Activated naive CD4-positive, alpha-beta T cell treated with anti-CD3 and anti-CD28 coated beads, Interleukin-2, amount 50 U/mL, for 72 hours (primary cell): ENCODE measurements at places on chromosomes 7 and 10. TPM values are rescaled to one million over a fixed set of nuclear protein-coding genes. Genes with fewer than 3 reads are reported as not detected.

- DNase-seq, result no peak
These were observed 357.7 kb upstream of the LRRN3 start for GRCh38 chr7:110733221-110733620.

- no peak for DNase-seq
These were observed 7.6 kb downstream of the NDST2 start for GRCh38 chr10:73803680-73804286.

DNA sequence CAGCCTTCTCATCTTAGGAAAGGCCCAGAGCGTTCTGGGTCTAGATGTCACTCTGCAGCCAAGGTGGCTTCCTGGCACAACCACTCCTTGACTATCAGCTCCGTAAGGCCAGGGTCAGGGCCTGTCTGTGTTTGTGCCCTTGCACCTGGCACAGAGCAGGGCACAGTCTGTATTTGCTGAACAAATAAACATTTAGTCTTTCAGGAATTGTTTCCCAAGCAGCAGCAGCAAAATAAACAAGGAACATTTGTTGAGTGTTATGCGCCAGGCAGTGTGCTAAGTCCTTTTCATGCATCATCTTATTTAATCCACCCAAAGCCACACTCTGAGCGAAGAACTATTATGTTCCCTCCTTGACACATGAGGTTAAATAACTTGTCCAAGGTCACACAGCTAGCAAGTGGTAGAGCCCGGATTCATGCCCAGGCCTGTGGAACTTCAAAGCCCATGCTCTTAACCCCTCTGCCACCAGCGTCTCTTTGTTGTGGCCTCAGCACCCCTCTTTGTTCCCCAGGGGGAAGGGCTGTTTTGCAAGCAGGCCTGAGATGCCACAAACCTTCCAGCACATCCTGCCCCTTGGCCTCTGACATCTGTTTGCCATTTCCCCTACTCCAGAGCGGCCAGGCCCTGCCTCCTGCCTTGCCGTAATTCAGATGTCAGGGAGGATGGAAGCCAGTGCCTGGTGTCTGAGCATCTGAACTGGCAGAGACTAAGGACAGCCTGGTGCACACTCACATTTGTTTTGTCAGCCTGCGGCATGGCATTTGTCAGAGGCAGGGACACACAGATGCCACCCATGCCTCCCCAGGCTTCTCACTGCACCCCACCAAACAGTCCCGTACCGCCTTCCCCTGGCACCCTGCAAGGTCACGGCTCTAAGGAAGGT lies 325.8 kb upstream of the ZMIZ1 start:
- DNase-seq, result no peak

DNA sequence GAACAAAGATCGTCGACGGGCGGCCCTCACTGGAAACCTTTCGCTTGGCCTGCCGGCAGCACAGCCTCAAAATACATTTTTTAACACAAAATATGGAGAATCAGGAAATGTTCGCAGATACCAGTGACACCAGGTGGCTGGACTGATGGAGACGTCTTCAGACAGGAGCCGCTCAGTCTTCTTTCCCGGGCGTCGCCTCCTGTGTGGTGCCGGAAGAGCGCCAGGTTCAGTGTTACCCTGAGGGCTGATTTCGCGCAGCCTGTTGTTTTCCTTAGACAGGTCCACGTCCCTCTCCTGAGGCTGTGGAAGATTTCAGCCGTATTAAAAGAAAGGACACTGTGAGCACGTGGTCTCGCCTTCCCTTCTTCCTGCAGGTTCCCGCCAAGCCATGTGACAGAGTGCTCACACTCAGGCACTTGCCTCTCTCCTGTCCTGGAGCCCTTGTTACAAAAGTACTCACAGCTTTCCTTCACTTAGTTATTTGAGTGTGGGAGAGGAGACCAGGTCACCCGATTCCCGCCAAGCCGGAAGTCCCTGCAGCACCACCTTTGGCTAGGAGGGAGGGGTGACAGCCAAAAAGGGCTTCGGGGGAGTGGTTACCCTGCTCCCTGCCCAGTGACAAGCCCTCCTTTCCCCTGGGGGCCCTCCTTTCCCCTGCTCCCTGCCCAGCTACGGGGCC lies 21.7 kb upstream of the PWWP2B start:
- DNase-seq, result no peak

GRCh38 chr7:107538001-107538400 lies 25.7 kb downstream of the COG5 start:
- no peak for DNase-seq

DNA sequence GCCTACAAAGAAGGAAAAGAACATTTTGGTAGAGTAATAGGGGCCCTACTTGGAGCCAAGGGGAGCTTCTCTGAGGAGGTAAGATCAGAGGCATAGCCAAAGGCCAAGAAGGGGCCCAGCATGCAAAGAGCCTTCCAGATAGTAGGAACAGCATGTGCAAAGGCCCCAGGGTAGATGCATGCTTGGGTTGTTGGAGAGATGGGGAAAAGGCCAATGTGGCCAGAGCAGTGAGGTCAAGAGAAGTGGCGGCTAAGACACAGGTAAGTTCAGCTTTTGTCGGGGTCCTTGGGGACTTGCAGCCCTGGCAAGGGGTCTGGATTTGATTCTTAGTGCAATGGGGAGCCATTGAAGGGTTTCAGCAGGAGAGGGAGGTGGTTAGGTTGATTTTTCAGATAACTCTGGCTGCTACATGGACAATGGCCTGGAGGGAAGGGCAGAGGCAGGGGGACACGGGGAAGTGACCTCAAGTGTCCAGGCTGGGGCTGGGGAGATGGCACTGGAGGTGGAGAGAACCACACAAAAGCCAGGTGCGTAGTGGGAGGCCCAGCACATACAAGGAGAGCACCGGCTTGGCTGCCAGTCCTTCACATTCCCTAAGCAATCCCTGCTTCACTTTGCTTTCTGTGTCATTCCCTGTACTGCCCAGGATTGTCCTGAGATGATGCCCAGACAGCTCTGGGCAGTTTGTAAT lies 16.5 kb downstream of the GRID1 start:
- no peak for DNase-seq

DNA sequence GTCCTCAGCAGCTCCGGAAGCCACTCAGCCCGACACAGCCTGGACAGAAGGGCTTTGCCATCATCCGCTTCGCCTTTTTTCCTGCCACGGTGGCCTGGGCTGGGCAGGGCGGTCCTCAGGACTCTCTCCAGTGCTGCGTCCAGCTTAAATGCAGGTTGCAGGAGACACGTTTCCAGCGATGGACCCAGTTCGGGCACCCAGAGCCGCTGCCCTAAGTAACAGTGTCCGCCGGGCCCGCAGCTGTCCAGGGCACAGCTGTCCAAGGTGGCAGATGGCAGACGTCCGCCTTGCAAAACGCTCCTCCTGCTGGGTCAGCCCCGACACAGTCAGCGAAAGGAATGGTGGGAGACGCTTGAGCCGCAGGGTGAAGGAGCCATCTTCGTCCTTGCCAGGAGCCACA lies 37.0 kb upstream of the FOXL3 start:
- DNase-seq, result no peak

- no peak for DNase-seq
These were observed 68.9 kb downstream of the SEMA3A start for GRCh38 chr7:84125654-84126053.

DNA sequence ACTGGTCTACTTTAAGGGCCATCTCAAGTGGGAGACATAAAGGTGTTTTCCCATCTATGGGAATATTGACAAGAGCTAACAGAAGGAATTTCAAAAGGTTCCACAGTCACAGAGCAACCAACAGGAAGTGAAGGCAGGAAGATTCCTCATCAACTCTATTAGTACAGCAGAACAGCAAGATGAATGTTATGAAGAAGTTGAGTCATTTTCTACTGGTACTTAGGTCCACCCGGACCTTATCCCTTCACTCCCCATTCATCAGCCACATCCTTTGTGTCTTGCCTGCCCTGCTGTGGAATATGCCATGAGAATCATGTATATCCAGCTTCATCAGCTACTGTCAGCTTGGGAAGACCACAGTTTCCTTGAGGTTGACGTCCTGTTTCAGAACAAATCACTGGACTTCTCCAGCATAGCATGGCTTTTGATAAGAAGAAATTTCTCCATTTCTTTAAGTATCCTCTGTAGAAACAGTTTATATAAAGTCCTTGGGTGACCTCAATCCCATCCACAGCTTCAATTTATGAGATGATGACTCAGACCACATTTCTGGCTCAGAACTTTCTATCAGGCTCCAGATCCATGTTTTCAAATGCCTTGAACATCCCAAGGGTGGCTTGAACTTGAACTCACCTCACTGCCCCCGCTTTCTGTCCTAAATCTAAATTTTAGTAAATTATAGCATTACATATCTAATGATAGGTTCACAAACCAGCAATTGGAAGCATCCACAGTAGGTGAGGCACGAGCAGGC lies 84.9 kb upstream of the AGK start:
- DNase-seq, result no peak

- no peak for DNase-seq
These were observed 445 bp upstream of the ATRNL1 start for GRCh38 chr10:115092555-115093285.

DNA sequence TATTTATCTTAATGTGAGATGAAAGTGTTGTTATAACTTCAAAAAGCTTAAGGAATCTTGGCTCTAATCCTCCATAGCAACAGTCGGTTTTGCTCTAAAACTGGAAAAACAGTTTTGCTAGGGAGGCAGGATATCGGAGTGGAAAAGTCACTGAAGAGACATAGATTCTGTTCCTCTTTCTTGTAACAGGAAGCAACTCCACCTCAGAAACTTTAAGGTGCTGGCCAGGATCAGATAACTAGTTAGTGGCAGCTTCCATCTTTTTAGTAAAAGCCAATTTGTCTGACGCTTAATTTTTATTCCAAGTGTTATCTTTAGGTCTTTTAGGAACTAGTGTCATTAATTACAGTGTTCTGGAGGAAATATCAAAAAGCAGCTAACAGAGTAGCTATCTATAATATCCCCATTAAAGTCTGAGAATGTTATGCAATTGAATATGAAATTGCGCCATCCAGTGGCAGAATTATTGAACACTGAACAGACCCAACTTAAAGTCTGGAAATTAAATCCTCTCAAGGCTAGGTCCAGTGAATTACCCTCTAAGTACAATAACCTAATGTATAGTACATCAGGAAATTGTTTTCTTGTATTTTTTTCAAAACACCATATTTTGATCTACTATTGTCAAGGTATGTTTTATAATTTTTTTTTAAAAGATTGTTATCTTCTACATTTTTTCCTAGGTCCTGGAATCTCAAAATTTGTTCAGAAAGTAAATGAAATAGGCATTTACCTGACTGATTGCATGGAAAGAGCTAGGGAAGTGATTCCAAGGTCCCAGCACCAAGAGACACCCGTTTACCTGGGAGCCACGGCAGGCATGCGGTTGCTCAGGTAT lies 65.9 kb upstream of the CC2D2B start:
- DNase-seq, result no peak

DNA sequence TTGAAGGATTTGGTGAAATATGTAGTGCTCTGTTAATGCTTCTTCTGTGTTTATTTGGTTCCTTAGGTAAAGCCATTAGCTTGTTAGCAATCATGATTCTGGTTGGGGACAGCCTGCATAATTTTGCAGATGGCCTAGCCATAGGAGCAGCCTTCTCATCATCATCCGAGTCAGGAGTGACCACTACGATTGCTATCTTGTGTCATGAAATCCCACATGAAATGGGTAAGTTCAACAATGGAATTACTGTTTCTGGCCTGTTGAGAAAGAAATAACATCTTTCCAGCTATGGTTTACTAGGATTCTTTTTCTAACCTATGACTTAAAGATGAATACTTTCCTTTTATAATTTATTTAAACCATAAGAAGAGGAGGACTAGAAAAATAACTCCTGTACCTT lies 48.9 kb downstream of the SLC39A12 start:
- DNase-seq, result no peak

DNA sequence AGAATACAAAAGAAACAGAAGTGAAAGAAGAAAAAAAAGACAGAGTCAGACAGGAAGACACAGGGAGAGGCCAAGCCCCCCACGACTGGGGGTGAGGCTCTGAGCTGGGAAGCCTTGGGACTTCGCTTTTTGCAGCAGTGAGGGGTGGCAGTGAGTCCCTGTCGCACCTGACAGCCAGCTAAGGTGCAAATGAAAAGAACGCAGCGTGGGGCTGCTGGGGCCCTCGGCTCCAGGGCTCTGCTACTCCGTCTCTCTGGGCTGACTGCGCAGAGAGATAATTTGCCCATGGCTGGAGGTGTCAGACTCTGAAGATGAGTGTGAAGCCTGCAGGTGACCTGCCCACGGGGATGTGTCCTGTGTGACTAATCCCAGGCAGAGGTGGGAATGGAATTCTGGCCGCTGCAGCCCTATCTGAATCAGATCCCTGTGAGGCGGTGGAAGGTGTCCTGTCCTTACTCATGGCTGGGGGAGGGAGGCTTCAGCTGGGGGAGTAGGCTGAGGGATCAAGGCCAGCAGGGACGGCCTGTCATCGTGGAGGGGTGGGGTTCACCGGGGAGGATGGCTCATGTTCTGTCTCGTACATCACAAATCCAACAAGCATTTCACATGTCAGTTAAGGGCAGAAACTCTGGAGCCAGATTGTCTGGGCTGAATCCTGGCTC lies 96.4 kb downstream of the SLIT1 start:
- DNase-seq, result no peak

DNA sequence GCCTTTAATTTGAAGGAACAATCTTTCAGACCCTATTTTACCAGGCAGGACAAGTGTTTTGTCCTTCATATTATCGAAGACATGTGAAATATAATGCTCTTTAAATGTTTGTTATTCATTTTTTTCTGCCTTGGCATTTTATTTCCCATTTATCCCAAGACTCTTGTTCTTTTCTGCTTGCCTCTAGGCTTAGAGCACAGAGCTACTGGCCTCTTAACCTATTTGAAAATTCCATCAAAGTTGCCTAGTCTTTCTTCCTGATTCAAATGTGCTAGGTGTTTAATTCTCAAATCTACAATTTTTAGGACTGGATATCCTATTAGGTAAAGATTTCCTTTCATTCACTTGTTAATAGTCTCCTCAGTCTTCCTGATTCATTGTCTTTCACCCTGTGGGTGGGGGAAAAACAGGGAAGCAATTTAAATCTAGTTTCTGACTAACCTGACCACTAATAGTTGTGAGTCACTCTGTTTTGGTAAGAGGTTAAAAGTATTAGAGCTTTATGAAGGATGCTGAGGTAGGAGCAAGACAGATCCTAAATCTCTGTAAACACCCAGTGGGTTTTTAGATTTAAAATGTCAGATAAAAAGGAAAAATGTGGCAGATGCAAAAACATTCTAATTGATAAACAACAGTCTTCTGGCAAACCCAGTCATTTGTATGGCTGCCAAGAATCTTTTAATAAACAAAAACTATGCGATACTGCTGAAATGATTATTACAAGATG lies 1.5 kb downstream of the LIPK start:
- no peak for DNase-seq

DNA sequence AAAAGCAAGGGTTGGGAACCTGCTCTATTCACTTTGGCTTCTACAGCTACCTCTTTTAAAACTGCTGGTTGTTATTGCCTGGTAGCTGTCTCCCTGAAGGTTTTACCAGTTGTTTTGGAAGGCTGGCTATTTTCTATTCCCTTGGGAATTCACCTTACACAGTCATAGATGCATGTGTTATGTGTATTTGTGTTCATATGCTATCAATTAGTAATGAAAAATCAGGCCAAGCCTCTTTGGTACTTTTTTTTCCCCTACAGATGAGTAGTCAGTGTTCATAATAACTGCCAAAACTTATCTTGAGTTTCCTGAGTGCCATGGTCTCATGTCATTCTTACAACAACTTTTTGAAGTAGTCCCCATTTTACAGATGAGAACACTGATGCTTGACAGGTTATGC lies 738.0 kb upstream of the GALNT17 start:
- no peak for DNase-seq

ACTL6B gene
- total RNA-seq, result not detected

ASZ1 gene
- total RNA-seq, result not detected

VWDE gene
- total RNA-seq, result 2.6 TPM

NPFFR1 gene
- not detected for total RNA-seq

SPDYE6 gene
- not detected for total RNA-seq

C10orf90 gene
- total RNA-seq, result not detected

ACHE gene
- 0.12 TPM for total RNA-seq

GPNMB gene
- 2.4 TPM for total RNA-seq
